ENCODE measurements at places on chromosomes 16 and 17.
A peak's percentile ranks its signal among the peaks of the same experiment; 100 is the strongest.

DNA sequence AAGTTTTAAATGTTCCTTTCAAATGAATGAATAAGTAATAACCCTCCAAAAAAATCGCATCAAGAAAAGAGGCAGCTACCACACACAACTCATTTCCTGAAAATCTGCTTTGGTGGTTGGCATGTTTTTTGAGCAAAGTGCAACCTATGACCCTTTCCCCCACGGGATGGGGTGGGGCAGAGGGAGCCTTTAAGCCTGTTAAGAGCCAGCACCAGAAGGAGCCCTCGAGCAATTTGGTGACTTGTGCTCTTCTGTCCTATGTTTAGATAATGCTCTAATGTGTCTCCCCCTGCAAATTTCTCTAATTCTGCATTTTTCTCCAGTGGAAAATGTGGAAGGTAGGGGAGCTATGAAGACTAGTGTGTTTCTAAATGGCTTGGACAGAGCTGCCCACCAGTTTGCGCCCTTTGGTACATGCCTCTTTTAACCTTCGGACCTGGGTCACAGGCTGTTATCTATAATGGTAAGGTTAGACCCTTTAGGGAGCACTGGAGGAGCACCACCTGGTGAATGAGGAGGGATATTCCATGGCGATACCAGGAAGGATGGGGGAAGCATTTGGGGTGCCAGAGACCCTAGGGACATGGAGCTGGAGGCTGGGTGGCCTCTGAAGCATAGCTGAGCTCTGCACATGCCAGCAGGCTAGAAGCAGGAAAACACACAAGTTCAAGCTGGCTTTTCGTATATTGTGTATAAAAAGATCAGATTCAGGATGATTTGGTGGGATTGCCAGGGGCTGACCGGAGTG is 1.6 kb downstream of the PYCARD start:
- no peak for DNase-seq

DNA sequence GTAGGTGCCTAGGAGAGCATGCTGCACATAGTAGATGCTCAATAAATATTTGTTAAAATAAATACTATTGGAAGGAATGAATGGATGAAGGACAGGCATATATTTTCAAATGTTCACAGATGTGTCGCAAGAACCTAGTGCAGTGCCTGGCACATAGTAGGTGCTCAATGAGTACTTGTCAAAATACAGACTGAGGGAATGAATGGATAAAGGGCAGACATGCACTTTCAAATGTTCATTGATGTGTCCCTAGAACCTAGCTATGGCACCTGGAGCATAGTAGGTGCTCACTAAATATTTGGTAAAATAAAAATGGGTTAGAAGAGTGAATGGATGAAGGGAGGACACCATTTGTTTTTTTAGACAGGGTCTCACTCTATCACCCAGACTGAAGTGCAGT is 26.1 kb downstream of the XYLT1 start:
- DNase-seq, result no peak

- DNase-seq, result no peak
These were observed 60.2 kb downstream of the KNOP1 start for GRCh38 chr16:19657831-19658230.

DNA sequence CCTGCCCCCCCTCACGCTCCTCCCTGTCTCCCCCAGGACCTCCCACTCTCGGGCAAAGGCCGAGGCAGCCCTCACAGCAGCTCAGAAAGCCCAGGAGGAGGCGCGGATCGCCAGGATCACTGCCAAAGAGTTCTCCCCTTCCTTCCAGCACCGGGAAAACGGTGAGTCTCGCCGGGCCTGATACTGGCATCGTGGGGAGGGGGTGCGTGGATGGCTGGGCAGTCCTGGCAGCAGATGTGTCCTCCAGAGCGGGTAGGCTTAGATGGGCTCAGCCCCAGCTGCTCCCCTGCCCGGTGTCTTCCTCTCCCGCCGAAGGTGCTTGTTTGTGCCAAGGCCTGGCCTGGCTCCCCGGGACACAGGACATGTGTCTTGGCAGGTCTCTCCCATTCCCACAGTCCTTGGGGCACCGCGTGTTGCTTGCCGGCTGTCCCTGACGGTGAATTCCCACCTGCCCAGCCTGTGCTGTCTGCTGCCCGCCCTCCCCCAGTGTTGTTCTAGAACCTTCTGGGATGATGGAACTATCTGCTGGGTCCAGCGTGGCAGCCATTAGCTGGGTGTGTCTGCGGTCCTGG is 81.6 kb downstream of the KLHDC4 start:
- no peak for DNase-seq

DNA sequence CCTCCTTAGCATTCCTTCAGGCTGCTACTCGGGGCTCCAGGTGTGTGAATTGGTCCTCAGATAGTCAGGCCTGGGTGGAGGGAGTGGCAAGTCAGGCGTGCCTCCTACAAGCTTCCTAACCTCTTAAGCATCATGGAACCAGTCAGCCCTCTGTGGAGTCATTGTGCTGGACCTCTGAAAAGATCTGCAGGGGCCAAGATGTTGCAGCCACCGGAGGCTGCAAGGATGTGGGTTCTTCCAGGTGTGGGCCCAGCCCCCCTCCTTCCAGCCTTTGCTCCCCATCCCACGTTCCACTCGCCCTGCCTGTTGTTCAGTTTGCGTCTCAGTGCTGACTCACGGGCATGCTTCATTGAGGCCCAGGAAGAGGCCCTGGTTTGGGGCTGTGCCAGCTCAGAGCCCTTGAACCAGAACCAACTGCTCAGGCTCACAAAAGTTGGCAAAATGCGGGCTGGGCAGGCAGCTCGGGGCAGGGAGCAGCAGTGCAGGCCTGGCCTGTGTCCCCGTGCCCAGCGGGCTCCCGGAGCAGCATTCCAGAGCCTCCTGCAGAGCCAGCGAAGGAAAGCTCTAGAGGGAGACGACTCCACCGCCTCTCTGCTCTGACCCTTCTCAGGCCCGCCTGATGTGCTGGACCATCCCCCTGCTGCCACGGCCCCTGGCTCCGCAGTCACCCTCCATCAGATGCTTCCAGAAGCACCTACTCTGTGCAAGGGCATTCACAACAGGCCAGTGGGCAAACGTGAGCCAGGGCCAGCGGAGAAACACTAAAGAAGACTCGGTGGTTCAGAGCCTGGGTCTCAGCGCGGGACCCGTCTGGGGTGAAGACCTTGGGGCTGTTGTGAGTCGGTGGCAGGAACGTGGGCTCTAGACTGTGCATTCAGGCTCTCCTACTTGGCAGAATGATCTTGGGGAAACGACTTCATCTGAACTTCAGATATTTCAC is 7.5 kb downstream of the LDHD start:
- peak; percentile 69 for DNase-seq

GRCh38 chr16:53048139-53048915 is 4.4 kb downstream of the CHD9NB start:
- DNase-seq, result no peak

GRCh38 chr16:85738923-85739715 is 11.8 kb downstream of the C16orf74 start:
- no peak for DNase-seq

GRCh38 chr17:72305472-72305871 is 184.7 kb downstream of the SOX9 start:
- DNase-seq, result no peak

DNA sequence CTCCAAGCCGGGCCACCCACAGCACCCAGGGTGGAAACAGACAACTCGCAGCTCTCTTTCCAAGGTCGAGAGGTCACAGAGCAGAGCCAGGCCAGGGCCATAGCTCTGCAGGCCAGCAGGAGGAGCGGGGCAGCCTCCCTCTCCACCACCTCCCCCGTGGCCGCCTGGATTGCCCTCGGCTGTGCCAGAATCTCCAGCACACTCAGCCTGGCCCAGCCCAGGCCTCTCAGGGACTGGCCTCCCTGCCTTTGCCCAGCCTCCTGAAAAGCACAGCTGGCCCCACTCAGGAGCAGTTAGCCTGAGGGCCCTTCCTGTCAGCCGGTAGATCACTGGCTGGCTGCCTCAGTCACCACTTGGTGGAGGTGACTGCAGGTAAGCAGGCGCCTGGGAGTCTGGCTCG is 85.8 kb upstream of the SEC14L1 start:
- DNase-seq, result no peak

DNA sequence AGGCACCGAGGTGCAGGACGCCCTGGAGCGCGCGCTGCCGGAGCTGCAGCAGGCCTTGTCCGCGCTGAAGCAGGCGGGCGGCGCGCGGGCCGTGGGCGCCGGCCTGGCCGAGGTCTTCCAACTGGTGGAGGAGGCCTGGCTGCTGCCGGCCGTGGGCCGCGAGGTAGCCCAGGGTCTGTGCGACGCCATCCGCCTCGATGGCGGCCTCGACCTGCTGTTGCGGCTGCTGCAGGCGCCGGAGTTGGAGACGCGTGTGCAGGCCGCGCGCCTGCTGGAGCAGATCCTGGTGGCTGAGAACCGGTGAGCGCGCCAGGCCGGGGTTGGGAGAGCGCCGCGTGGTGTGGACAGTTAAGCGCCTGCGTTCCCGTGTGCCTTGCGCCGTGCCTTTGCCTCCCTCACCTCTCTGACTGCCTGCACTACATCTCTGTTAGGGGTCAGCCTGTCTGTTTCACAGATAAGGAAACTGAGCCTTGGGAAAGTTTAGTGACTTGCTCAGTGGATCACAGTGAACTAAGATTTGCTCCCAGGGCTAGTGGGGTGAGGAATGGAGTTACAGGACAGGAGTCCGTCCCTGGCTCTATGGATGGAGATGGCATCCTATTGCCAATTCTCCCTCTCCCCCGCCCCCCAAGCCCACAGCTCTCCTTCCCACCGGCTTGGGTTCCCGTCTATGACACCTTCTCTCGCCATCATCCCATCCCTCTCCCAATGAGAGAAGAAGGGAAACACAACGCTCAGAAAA is 880 bp downstream of the SARM1 start:
- DNase-seq, result no peak

GRCh38 chr17:29016345-29017210 is 10.7 kb upstream of the SEZ6 start:
- no peak for DNase-seq

- peak; percentile 71 for DNase-seq
These were observed 58.8 kb downstream of the ZDHHC7 start for GRCh38 chr16:84952335-84953189.

DNA sequence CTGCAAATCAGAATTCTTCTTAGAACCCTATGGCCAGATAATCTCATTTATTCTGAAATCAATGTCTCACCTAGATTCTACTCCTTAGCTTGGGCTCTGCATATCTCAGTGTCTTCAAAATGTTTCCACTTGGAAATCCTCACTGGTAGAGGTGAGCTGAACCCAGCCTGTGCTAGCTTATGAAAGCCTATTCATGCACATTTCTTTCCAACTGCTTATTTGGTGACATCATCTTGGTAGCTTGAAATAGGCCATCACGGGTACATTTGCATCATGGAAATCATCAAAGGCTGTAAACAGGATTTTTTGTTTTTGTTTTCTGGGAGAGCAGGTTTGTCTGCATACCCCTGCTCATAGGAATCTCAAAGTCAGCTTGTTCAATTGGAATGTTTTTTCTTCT is 130.8 kb downstream of the KCNJ18 start:
- no peak for DNase-seq

DNA sequence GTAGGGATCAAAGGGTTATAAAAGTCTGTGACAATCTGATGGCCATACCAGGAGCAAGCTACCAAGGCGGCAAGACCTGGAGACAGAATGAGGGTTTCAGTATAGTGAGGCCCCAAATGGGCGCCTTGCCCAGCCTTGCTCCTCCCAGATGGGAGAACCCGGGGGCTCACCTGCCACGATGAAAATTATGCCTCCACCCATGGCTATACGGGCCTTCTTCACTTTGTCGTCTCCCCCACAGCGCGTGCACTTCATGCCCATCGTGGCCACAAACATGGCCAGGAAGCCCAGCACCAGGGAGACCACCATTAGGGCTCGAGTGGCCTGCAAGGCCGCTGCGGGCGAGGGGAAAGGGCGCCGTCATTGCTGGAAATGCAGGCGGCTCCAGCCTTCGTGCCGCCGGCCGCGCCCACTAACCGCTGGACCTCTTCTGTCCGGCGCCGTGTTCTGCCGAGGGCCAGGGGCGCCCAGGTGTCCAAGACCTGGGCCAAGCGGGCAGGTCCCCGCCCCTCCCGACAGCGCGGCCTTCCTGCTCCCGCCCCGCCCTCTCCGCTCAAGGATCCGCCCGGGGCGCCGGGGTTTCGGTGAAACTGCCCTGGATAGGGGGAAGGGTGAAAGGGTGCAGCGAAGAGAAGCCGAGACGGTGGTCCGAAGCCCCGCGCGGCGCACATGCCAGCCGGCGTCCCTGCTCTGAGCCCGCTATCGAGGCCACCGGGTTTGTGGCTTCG is 1.5 kb downstream of the CLDN7 start:
- peak; percentile 23 for DNase-seq

DNA sequence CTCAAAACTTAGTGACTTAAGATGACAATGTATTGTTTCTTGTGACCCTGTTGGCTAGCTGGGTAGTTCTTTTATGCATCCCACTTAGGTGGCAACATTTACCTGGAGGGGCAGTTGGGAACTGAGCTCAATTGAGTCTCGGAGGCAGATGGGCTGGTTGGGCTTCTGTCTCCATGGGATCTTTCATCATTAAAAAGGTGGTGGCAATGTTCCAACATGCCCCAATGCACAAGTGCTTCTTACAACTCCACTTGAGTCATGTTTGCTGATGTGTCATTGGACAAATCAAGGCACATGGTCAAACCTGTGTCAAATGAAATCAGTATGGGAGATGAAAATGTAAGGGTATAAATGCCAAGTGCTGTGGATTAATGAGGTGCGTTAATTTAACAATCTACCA is 11.7 kb upstream of the HS3ST3B1 start:
- no peak for DNase-seq

Measured in stimulated activated CD4-positive, alpha-beta T cell treated with anti-CD3 and anti-CD28 coated beads, Interleukin-2, amount 100 ng/mL, for 48 hours (primary cell).